Activated CD8-positive, alpha-beta T cell treated with anti-CD3 and anti-CD28 coated beads for 36 hours (primary cell): ENCODE measurements at places on chromosomes 5 and 9.

- no peak for DNase-seq
Measured at GRCh38 chr5:127802477-127802865, 99.3 kb downstream of the CCDC192 start.

DNA sequence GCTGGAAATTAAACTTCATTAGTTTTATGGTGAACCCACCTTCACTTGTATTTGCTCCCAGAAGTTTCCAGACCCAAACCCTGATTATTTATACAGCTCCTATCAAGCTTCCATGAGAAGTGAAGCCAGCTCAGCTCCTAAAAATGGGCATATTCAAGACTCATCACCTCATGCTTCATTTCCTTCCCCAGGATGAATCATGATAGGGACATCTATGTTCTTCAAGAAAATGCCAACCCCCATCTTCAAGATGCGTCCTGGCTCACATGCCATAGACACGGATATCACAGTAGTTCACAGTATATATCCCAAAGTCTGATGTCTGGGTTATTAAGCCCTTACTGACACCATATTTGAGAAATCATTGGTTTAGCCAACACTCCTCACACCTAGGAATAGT, 217.6 kb downstream of the NPR3 start:
- no peak for DNase-seq

DNA sequence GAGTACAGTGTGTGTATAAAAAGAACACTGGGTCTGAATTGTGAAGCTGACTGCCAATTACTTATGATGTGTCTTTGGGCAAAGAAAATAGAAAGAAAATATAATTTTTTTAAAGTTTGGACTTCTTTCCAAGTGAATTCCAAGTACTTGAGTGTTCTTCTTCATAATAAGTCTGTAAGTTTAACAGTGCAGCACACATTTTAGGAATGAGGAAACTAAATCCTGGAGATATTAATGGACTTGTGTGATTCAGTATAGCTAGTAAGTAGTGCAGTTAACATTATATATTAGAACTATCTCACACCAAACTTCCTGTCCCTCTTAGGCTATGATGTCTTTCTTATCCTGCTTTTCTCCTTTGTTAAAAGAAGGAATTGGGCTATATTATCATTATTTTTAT, 1953.8 kb downstream of the MAT2B start:
- no peak for DNase-seq

- DNase-seq, result no peak
Measured at GRCh38 chr5:53642061-53642460, 81.6 kb downstream of the NDUFS4 start.

GRCh38 chr5:59709846-59710245, 183.7 kb downstream of the PDE4D start:
- no peak for DNase-seq

GRCh38 chr9:28598408-28598807, 1025.1 kb upstream of the C9orf72 start:
- no peak for DNase-seq

- no peak for DNase-seq
Measured at GRCh38 chr5:111834926-111835599, 78.1 kb upstream of the NREP start.

GRCh38 chr9:93097511-93098201, 1.6 kb downstream of the CARD19 start:
- peak; percentile 20 for DNase-seq

GRCh38 chr5:119895066-119895465, 265.7 kb downstream of the FAM170A start:
- DNase-seq, result no peak

GRCh38 chr9:99058964-99059921, 45.7 kb upstream of the TGFBR1 start:
- peak; percentile 45 for DNase-seq

- DNase-seq, result no peak
Measured at GRCh38 chr5:110909950-110910349, 161.6 kb upstream of the TSLP start.

GRCh38 chr5:54581831-54582548, 64.4 kb downstream of the SNX18 start:
- DNase-seq, result no peak

DNA sequence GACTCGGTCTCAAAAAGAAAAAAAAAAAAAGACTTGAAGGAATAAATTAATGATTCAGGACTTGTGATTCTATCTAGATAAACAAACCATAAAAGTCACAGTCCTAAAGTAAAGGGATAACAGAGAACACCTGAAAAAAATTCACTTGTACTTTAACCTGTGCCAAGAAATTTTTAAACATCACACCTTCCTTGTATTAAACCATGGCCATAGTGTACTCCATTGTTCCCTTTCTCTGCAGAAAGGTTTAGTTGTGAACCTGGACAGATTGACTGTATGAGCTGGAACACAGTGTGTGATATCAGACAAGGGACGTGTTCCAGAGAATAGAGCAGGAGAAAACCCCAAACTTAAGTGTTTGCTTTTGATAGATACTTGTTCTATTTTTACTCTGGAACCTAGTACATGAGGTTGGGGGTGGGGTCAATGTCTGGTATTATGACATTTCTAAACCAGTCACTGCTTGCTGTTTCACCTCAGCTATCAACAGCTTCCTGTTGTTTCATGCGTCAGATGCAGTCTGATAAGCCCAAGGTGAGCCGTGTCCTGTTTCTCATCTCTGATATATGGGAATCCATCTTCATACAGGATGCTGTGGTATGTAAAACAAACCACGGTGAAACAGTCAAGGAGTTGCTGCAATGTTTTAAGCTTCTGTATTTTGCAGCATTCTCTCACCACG, 62.5 kb upstream of the ITGA1 start:
- DNase-seq, result peak; percentile 76
